ENCODE measurements at places on chromosomes 13 and 19.

GRCh38 chr19:36149673-36150406 is 2.4 kb downstream of the COX7A1 start:
- no peak for DNase-seq

DNA sequence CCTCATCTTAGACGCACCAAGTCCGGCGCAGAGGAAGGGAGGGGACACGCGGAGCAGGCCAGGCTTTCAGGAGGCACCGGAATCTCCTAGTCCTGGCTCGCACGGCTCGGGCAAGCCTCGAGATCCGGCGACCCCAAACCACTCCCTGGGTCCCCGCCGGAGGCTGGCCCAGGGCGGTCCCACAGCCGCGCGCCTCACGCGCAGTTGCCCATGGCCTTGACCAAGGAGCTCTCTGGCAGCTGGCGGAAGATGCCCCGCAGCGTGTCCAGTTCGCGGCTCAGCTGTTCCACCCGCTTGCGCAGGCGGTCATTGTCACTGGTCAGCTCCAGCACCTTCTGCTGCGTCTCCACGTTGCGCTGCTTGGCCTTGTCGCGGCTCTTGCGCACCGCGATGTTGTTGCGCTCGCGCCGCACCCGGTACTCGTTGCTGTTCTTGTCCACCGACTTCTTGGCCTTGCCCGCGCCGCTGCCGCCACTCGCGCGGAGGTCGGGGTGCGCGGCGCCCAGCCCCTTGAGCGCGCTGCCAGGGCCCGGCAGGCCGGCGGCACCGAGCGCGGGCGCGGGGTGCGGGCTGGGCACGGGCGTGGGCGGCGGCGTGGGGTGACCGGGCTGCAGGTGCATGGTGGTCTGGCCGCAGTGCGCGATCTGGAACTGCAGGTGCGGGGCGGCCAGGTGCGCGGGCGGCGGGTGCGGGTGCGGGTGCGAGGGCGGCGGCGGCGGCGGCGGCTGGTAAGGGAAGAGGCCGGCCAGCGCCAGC is 1.0 kb downstream of the CEBPA start:
- no peak for DNase-seq

DNA sequence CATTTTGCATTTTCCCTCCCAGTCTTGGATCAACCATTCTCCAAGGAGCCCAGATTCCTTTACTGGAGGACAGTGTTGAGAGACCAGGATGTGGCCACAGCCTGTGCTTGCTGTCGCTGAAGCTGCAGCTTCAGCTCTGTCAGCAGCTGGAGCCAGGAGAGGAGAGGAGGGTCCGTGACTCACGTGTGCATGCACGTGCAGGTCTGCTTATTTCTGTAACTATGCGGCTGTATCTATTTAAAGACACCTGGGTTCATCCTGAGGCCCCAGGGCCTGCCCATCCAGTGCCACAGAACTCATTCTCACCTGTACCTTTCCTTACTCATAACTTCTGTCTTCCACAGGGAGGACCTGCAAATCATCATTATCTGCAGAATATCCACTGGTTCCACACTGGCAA is 8.2 kb upstream of the LAMP1 start:
- no peak for DNase-seq

GRCh38 chr13:103192511-103193135 is 126.4 kb upstream of the SLC10A2 start:
- DNase-seq = no peak

GRCh38 chr19:35005256-35005977 is 5.3 kb downstream of the GRAMD1A start:
- DNase-seq = no peak

DNA sequence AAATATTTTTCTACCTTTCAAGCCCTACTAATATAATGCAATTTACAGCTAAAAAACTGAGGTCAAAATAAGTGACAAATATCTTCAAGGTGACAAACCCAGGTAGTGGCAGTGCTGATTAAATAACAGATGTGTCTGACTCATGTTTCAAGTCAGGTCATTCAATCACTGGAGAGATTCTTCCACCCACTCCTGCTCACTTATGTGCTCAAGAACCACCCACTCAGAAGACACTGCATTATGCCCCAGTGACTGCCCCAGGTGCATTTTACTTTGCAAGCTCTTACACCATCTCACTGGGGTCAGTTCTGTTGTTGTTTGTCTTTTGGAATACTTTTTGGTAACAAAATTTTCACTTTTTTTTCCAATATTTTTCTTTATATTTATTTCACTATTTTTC is 2.2 kb downstream of the ZNF100 start:
- no peak for DNase-seq

- DNase-seq = no peak
These were observed 1.3 kb upstream of the GALP start for GRCh38 chr19:56174550-56174949.

DNA sequence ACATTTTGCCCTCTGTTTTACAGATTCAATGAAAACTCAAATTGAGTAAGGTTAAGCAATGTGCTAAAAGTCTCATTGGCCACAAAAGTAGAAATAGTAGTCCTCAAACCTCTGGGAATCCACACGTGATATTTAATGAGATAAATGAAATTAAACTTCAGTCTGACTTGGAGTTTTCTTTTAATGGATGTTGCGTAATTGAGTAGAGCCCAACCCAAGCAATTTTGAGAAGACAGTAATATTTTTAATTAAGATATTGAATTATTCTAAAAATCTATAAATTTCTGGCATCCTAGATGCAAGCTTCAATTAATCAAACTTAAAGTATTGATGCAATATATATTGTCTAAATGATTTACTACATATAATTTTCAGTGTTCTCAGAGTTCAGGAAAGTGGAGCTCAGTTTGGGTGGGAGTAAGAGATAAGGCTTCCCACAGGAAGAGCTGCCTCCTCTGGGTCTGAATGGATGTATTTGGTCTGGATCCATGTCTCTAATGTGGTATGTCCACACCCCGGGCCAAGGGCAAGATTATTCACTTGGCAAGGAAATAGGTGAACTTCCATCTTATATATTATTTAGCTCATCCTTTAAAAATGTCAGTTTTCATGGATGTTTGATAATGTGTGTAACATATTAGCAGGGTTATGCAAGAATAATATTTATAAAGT is 6.9 kb downstream of the MBNL2 start:
- DNase-seq = no peak

- DNase-seq = no peak
These were observed 880.6 kb downstream of the UQCRFS1 start for GRCh38 chr19:28332351-28332750.

DNA sequence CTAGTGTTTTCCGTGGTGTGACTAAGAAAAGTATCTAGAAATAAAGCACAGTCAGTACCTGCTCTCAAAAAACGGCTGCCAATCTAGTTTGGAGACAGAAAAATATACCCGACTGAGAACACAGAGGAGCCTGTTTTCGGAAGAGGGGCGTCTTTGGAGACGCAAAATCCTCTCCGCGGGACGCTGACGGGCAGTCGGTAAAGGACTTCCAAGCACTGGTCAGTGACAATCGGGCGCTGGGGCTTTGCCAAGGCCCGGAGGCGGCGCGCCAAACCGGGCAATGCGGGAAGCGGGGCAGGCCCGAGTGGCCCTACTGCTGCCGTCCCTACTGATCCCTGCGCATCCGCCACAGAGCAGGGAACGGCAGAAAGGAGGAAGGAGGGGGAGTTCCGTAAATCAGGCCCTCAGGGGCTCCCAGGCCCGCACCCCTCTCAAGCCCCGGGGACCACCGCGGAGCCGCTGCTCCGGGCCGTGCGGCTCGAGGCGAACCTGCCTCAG is 588 bp upstream of the DPY19L3 start:
- no peak for DNase-seq

DNA sequence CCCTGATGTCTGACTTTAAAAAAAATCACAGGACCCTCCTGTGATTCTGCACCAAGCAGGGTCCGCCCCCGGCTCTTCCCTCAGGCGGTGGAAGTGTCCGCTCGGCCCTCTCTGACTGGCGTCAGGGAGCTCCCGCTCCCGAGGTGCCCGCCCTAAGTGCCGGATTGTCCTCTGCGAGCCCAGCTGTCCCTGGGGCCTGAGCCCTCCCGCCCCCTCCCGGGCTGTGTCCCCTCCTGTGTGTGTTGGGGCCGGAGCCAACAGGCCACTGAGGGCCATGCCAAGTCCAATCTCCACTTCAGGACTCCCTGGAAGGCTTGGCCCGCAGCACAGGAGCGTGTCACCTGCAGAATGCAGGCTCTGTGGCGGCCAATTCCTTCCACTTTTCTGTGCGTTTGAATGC is 25.4 kb downstream of the MAP2K2 start:
- no peak for DNase-seq

DNA sequence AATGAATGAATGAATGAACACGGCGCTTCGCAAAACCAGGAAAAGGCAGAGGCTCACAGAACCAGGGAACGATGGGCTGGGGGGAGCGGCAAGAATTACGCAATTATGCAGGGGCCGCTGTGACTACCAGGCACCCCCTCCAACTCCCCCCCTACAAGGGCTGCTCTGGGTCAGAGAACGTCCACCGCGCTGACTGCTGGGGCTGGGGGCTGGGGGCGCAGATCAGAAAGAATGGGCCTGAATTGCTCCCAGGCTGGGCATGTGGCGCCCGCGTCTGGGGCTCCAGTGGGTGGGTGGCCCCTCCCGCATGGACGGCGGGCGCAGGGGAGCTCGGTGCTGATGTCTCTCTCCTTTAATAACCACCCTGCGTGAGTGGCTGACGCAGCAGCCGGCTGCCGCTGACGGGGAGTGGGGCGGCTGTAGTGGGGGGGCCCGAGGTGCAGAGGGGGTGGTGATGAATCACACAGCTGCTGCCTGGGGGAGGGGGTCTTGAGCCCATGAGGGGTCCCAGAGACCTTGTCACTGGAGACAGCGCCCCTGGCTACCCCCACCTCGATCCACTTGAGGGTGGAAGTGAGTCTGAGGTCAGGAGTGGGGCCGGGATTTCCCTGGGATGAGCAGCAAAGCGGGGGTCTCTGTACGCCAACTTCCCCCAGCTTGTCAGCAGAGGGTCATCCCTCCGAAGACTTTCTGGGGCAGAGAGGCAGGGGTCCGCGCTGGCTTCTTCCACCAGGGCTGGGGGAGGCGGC is 1.5 kb upstream of the CIRBP start:
- no peak for DNase-seq

GRCh38 chr13:73248711-73249580 is 190.1 kb downstream of the KLF5 start:
- DNase-seq = no peak

- no peak for DNase-seq
These were observed 17.6 kb downstream of the RANBP3 start for GRCh38 chr19:5960005-5961001.

- no peak for DNase-seq
These were observed 32.9 kb upstream of the KCTD15 start for GRCh38 chr19:33763633-33764371.

DNA sequence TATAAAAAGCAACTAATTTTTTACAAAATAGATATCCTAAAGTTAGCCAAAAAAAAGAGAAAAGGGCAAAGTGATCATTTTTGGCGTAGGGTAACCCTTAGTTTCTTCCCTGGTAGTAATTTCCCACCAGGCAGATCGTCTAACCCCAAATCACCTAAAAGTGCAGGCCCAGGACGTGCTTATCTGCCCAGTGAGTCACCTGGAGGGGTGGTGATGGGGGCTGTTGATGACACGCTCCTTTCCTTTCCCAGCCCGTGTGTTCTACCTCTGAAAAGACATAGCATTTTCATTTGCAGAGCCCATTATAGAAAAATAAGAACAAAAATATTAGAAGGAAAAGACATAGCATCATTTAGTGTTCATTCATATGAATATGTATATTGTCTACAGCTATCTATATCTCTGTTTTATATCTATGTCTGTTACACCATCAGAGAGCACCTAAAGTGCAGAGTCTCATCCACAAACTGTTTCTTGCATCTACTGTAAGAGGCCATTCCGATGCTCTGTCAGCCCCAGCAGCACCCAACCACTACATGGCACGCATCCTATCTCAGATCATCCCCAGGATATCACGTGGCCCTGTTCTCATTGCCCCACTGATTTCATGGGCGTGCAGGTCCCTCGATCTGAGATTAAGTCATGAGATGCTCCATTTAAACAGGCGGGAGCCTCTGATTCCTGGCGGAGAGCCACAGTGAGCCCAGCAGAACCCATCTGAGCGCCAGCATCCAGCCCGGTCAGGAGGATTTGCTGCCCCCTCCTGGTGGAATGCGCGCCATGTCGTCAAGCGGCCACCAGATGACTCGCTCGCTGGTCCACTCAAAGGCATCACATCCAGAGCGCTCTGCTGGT is 8.5 kb upstream of the LILRB3 start:
- peak; percentile 75 for DNase-seq

GRCh38 chr13:72127031-72127430 is 260.0 kb upstream of the DACH1 start:
- no peak for DNase-seq

- DNase-seq = no peak
These were observed 134.7 kb downstream of the LHFPL6 start for GRCh38 chr13:39468306-39468705.

DNA sequence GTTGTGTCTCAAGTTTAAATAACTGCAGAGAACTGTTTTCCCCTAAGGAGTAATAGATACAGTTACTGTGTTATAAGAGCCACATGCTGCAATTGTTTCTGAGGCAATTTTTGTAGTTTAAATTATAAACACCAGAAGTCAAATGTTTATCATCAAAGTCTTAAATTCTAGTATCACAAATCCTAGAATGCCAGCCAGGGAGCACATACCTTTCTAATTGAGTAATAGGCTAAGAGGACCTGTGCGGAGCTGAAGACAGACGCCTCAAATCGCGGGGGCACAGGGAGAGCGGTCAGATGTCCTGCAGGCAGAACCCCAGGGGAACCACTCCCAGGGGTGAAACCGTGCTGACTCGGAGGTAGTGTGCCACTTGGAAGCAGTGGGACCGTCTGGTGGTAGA is 65.2 kb upstream of the TNFRSF19 start:
- DNase-seq = no peak

DNA sequence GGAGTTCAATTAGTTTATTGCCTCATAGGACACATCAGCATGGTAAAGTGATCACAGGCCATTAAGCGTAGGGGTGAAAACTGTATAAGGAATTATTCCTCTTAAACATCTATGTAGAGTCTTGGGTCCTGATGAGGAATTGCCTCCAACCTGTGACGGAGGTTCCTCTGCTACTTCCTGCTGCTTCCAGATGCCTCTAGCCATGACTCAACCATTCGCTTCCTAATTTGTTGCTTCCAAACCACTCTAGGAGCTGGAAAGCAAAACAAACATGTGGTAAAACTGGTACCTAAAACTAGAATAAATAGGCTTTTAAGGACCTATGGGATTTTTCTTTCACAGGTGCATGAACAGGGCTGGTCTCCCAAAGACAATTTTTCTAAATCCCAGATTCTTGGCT is 253.8 kb downstream of the KLF12 start:
- DNase-seq = no peak

DNA sequence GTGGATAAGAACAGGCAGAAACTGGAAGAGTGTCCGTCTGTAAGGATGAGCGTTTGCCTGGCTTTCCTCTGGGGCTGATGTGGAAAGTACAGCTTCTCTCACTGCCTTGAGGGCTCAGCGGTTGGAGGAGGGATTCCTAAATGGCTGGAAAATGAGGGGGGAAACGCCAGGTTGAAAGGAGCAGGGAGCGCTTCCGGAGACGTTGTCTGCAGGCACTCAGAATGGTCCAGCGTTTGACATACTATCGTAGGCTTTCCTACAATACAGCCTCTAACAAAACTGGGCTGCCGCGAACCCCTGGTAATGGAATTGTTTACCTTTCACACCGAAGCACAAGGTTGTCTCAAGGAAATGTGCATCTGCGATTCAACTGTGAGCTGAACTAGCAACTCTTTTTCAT is 39.9 kb downstream of the MRPL57 start:
- DNase-seq = no peak
